ENCODE measurements at places on chromosomes 16 and 17. TPM values are rescaled to one million over a fixed set of nuclear protein-coding genes. Genes with fewer than 3 reads are reported as not detected.

- peaks cover 53% of the 10 kb centered on the region for H3K4me1 ChIP-seq
- peak overlapping the region; percentile 84 for H3K27ac ChIP-seq
- no peak overlapping the region for H3K4me3 ChIP-seq
- H3K36me3 ChIP-seq = no peaks in the 10 kb centered on the region
- DNase-seq = no peak
Measured at GRCh38 chr17:62892870-62893338, 73.1 kb upstream of the TANC2 start.

- H3K27ac ChIP-seq = no peak overlapping the region
- H3K4me3 ChIP-seq = no peak overlapping the region
- no peaks in the 10 kb centered on the region for H3K36me3 ChIP-seq
- peaks cover 16% of the 10 kb centered on the region for H3K27me3 ChIP-seq
- no peak for DNase-seq
Measured at GRCh38 chr16:88428156-88428555, 24.9 kb upstream of the ZFPM1 start.

DNA sequence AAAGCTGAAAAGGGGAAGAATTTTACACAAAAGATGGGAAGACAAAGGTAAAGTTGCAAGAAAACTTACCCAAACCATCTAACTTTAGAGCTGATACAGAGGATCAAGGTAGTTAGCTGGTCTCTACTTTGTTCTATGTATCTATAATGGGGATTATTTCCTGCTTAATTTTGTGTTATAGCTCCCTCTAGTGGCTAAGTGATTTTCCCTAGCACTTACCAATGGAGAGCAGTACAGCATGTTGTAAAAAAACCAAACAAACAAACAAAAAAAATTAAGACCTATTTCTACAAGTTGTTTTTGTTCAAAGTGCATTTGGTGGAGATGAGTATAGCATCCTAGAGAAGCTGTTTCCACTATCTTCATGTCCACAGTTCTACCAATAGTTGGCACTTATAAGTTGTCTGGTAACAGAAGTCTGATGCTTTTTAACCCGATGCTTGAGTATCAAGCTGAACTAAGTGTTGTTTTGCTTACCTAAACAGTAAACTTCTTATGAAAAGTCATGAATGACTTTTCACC, 7.5 kb downstream of the SRSF1 start:
- no peaks in the 10 kb centered on the region for H3K27me3 ChIP-seq
- H3K4me3 ChIP-seq = no peak overlapping the region
- peak overlapping the region; percentile 42 for H3K27ac ChIP-seq
- peaks cover 47% of the 10 kb centered on the region for H3K36me3 ChIP-seq
- peak; percentile 84 for DNase-seq

CPHXL2 gene
- not detected for total RNA-seq

GRCh38 chr16:56277075-56277474, 85.8 kb downstream of the GNAO1 start:
- H3K36me3 ChIP-seq = no peaks in the 10 kb centered on the region
- H3K27ac ChIP-seq = no peak overlapping the region
- no peak for DNase-seq
- H3K27me3 ChIP-seq = no peaks in the 10 kb centered on the region
- peaks cover 17% of the 10 kb centered on the region for H3K4me1 ChIP-seq

Measured in cardiac muscle cell (in vitro differentiated cells and primary cell).